ENCODE measurements at places on chromosomes 4 and X. TPM values are rescaled to one million over a fixed set of nuclear protein-coding genes. Genes with fewer than 3 reads are reported as not detected.

Gene PAGE1
- polyA plus RNA-seq = not detected

Gene GAGE12E
- polyA plus RNA-seq = not detected

Gene DDX60
- 13.1 TPM for polyA plus RNA-seq

Gene HPGDS
- polyA plus RNA-seq = not detected

Gene CXCL3
- not detected for polyA plus RNA-seq

Gene TET2
- polyA plus RNA-seq = 32.8 TPM

Gene RTL3
- not detected for polyA plus RNA-seq

Gene GPRASP1
- polyA plus RNA-seq = 2.0 TPM

Gene ADGRL3
- not detected for polyA plus RNA-seq

Gene FGD1
- polyA plus RNA-seq = 0.55 TPM

Gene TENM3
- not detected for polyA plus RNA-seq

Gene PAGE5
- not detected for polyA plus RNA-seq

Gene ZCCHC18
- 15.4 TPM for polyA plus RNA-seq

Gene UPF3B
- polyA plus RNA-seq = 12.4 TPM

Gene DMRTC1
- 1.0 TPM for polyA plus RNA-seq

Gene EXOC1L
- not detected for polyA plus RNA-seq

Gene HMGB3
- polyA plus RNA-seq = 5.5 TPM

Gene MFAP3L
- polyA plus RNA-seq = 0.34 TPM

Gene ASMT
- 1.8 TPM for polyA plus RNA-seq

Gene ODAM
- polyA plus RNA-seq = not detected

Gene FAM47E
- not detected for polyA plus RNA-seq

Gene JCHAIN
- polyA plus RNA-seq = 1,651 TPM
